ENCODE measurements at places on chromosomes 3 and 15.

DNA sequence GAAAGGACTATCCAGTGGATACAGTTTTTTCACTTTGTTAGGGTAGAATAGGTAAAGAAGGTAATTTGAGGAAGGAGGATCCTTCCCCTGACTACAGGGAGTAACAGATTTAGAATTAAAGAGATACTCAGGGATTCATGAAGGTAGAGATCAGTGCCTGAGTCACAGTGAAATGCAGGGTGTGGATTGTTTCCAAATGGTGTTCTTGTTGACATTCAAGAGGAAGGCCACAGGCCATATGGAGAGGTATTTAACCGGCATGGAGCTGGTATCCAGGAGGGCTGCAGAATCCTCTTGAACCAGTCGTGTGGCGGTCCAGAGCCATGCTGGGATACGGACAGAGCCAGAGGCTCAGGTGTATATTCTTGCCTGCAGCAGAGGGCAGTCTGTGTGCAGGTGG, 28.2 kb downstream of the GYG1 start:
- no peak for DNase-seq

GRCh38 chr3:150377601-150378300, 30.3 kb upstream of the TSC22D2 start:
- DNase-seq = no peak

DNA sequence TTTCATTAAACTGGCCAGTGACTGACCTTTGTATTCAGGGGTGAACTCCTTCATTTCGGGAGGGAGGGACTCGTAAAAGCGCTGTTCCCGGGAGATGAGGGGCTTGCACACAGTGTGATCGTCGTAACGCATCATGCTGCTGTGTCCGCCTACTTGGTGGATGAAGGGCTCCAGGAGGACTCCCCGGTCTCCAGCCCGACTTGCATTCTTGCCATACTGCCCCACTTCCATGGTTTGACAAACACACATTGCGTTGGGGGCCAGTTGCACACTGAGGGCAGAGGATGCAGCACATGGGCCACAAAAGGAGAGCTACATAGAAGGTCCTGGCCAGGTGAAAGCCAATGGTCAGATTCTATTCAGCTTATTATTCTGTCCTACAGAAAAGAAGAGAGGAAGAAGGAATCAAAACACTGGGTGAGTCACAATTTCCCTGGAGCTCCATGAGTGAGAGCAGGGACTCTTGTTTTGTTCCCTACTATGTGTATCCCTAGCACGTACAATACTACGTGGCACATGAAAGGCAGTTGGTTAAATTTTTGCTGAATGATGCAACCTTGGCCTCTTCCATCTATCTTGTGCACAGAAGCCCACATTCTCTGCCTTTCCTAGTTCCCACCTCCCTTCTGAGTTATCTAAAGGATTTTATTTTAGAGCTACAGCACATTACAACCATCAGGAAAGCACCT, 24.2 kb upstream of the GMPPB start:
- DNase-seq = peak; percentile 42

- no peak for DNase-seq
Measured at GRCh38 chr3:12005951-12006625, 1.9 kb downstream of the SYN2 start.

- DNase-seq = no peak
Measured at GRCh38 chr3:43391621-43392020, 105.3 kb downstream of the SNRK start.

DNA sequence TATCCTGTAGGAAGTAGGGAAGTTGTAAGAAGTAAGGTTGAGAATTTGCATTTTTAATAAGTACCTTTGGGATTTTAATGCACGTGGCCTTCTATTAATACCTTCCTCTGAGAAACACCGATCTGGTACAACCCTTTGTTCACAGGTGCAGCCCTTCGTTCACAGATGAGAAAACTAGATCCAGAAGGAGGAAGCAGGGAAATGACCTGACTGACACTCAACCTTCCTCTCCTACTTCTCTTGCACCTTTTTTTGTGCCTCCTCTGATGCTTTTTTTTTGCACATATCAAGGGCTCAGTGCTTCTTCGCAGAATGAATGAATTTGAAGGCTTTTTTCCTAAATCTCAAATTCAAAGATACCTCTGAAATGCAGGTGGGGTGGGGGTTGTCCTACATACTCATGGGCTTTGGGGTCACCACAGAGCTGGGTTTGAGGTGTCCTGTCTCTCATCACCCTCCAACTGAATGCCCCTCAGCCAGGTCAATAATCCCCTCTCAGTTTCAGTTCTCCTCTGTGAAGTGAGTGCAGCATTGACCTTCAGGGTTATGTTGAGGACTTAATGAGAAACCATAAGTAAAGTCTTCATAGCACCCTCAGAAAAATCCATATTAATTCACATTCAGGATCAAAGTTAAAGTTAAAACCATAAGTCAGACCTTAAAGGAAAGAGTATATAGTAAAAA, 161.5 kb upstream of the CTNNB1 start:
- no peak for DNase-seq

- DNase-seq = no peak
Measured at GRCh38 chr15:55786341-55786740, 43.4 kb upstream of the PRTG start.

- DNase-seq = peak; percentile 45
Measured at GRCh38 chr3:50365080-50365841, 5.9 kb upstream of the TMEM115 start.

DNA sequence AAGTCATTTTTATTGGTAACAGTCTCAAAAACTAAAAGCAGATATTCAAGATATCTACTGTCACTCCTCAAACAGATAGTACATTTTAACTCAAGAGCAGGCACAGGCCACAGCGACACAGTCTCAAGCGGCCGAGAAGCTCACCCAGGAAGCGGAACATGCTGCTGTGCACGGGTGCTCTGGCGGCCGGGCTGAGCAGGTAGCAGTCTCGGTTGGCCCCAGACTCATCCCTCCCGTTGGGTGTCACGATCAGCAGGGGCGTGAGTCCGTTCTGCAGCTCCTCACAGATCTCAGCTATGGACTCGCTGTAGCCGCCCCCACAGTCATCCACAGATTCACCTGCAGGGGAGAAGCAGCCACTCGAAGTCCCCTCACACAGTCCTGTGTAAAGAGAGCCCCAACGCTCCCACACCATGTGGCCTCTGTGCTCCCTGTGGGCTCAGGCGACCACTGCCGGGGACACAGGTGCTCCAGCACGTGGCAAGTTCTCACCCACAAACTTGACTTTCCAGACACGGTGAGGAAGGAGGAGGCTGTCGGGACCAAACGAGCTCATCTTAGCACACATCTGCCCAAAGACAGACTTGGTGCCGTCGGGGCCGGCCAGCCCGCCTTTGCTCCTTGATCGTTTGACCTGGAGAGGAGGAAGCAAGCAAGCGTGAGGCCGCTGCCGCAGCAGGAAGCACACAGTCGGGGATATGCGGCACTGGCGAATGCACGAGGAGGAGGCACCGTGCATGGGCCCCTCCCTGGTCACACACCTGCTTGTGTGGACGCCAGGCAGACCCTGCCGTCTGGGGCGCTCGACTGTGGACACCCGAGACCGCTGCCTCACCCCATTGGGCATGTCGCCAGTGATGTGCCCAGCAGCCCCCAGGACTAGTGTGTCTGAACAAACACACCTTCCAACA, 17.7 kb upstream of the OCA2 start:
- no peak for DNase-seq

DNA sequence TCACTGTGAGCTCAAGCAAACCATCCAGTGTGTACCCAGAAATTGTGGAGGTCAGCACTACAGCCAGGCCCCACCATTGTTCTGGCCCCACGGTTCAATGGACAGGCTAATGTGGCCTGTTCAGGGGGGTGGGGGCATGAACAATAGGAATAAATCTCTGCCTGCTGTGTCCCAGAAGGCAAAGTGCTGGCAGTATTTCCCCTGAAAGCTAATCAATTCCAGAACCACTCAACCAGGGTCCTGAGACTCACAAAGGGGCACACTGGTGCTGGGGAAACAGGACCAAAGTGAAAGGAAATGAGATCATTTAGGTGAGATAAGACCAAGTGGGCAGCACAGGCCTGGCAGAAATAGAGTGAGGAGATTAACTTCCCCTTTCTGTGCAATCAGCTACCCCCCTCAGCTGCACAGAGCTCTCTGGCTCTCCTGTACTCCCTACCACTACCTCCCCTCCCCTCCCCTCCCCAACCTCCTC, 11.5 kb downstream of the CRYGS start:
- DNase-seq = no peak

GRCh38 chr15:55218056-55218455, 21.3 kb upstream of the RSL24D1 start:
- DNase-seq = peak; percentile 54

- no peak for DNase-seq
Measured at GRCh38 chr3:25151281-25151902, 276.7 kb upstream of the RARB start.

DNA sequence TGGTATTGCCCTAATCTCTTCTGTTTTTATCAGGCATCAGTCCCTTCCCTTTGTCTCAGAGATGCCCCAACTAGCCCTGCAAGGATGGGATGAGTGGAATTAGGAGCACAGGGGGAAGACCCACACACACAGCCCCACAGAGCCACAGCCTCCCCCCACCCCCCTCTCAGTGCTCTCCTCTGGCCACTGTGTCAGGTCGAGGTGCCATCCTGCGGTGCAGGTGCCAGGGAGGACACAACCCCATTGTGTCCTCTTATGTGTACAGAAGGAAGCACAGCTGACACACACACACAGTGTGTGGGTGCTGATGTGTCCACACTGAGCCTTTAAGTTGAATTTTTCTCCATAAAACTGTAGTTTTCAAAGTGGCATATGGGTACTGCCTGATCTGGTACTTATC, 534.5 kb downstream of the OCA2 start:
- no peak for DNase-seq

- DNase-seq = no peak
Measured at GRCh38 chr3:105960381-105960780, 91.6 kb upstream of the CBLB start.

GRCh38 chr3:137382005-137382594, 382.0 kb upstream of the SOX14 start:
- no peak for DNase-seq

- no peak for DNase-seq
Measured at GRCh38 chr15:79769933-79770759, 126.7 kb downstream of the MTHFS start.

DNA sequence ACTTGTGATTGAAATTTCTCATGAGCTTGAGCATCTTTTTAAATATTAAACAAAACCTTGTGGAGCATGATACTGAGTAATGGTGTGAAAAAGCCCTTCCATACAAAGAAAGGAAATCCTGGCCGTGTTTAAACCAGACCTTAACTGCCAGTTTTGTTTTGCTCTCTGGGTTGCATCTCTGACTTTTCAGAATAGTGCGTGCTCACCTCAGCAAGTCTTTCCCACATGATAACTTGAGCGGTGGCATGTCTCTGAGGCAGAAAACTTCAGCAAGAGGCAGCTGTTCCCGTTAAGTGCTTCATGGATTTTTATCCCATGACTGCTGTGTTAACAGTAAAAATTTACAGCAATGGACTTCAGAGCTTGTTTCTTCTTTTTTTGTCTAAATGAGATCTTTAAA, 393.3 kb downstream of the FEZF2 start:
- DNase-seq = peak; percentile 32

GRCh38 chr15:45200799-45201556, 13.2 kb upstream of the SHF start:
- peak; percentile 84 for DNase-seq

DNA sequence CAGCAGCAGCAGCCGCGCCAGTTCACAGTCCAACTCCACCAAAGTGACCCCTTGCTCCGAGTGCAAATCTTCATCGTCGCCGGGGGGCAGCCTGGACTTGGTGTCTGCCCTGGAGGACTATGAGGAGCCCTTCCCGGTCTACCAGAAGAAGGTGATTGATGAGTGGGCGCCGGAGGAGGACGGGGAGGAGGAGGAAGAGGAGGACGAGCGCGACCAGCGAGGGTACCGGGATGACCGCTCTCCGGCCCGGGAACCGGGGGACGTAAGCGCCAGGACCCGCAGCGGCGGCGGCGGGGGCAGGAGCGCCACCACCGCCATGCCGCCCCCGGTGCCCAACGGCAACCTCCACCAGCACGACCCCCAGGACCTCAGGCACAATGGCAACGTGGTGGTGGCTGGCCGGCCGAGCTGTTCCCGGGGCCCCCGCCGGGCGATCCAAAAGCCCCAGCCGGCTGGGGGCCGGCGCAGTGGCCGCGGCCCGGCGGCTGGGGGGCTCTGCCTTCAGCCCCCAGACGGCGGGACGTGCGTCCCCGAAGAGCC, 224.1 kb upstream of the IL12A start:
- DNase-seq = no peak

GRCh38 chr15:40340740-40341400, at the start of gene CCDC9B:
CCDC9B (minus strand) TSS chr15:40340939; CDS start chr15:40340819, 120 bp downstream.
- DNase-seq = peak; percentile 90

GRCh38 chr3:96755519-96755918, 58.9 kb upstream of the EPHA6 start:
- DNase-seq = no peak

GRCh38 chr15:88695101-88695500, 56.3 kb downstream of the ISG20 start:
- DNase-seq = peak; percentile 22

- no peak for DNase-seq
Measured at GRCh38 chr15:85832394-85832793, 37.7 kb upstream of the KLHL25 start.

GRCh38 chr3:71062037-71062932, 521.2 kb downstream of the FOXP1 start:
- no peak for DNase-seq

DNA sequence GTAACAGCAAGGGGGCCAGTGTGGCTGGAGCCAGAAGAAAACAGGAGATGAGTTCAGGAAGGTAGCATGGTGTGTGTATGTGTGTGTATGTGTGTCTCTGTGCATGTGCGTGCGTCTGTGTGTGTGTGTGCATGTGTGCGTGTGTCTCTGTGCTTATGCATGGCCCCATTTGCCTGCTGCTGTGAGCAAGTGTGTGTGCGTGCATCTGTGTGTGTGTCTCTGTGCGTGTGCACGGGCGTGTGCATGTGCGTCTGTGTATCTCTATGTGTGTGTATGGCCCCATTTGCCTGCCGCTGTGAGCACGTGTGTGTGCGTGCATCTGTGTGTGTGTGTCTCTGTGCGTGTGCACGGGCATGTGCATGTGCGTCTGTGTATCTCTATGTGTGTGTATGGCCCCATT, 7.1 kb upstream of the EEFSEC start:
- DNase-seq = no peak

- no peak for DNase-seq
Measured at GRCh38 chr3:134106580-134106979, 76.9 kb upstream of the SLCO2A1 start.

GRCh38 chr3:128339491-128340012, 127.1 kb downstream of the DNAJB8 start:
- DNase-seq = no peak

GRCh38 chr3:53230789-53231188, 25.0 kb downstream of the TKT start:
- no peak for DNase-seq

DNA sequence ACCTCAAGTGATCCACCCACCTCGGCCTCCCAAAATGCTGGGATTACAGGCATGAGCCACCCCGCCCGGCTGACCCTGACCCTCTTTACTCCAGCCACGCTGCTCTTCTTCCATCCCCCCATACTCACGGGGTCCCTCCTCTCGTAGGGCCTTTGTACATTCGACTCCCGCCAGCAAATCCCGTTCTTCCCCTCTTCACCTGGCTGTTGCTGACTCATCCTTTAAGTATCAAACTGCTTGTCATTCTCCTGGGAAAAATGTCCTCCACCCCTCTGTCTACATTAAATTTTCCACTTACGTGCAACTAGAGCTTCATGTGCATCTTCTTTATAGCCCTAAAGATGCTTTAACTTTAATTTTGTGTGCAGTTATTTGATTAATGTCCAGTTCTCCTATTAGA, 203.1 kb downstream of the OPA1 start:
- DNase-seq = no peak

GRCh38 chr3:72738752-72739530, 109.3 kb downstream of the SHQ1 start:
- peak; percentile 6 for DNase-seq

GRCh38 chr15:58505581-58505980, 73.8 kb downstream of the LIPC start:
- peak; percentile 50 for DNase-seq
